Stimulated activated CD8-positive, alpha-beta memory T cell treated with anti-CD3 and anti-CD28 coated beads, Interleukin-7, amount 100 ng/mL, for 4 hours (primary cell): ENCODE measurements at places on chromosomes 4 and X.
A peak's percentile ranks its signal among the peaks of the same experiment; 100 is the strongest.

DNA sequence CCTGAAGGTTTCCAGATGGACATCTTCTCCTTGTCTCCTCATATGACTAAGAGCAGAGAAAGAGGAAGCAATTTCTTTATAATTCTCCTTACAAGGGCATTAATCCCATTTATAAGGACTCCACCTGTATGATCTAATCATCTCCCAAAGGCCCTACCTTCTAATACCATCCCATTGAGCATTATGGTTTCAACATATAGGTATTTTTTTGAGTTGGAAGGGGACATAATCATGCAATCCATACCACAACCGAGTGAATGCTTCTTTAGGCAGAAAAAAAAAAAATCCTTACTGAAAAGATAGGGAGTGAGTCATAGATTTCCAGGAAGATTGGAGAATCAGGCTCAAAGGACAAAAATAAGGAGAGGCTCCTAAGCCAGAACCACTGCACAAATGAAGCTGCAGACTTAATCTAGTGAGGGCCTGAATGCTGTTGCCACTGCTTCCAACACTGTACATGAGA is 312.5 kb upstream of the HS3ST1 start:
- DNase-seq: no peak

GRCh38 chrX:135086197-135086854 is 34.0 kb downstream of the ETDB start:
- peak; percentile 8 for DNase-seq

GRCh38 chrX:148904421-148905111 is 404.1 kb downstream of the AFF2 start:
- DNase-seq: no peak

DNA sequence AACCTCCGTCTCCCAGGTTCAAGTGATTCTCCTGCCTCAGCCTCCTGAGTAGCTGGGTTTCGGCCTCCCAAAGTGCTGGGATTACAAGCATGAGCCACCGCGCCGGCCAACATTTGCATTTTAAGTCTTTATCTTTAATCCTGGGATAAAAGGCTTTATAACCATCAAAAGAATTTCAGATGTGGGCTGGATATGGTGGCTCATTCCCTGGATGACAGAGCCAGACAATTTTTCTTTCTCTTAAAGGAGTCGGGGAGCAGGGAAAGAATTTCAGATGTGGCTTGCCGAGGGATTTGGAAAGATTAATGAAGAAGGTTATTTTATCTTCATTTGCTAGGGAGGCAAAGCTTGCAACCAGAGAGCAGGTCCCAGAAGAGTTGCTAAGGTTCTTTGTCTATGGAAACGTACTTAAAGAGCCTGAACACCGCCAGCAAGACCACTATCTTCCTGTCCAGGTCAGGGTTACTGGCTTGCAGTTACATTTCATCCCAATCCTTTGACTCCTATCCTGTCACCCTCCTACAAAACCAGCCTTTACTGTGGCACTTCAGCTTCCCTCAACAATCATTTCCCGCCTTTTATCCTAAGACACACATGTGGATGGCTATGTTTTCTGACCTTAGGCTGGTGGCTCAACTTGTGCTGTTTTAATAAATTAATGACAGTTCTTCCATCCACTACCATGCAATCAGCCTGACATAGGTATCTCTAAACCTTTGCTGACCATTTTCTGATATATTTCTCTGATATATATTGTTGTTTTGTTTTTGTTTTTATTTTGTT is 3.9 kb upstream of the KLHL8 start:
- no peak for DNase-seq

DNA sequence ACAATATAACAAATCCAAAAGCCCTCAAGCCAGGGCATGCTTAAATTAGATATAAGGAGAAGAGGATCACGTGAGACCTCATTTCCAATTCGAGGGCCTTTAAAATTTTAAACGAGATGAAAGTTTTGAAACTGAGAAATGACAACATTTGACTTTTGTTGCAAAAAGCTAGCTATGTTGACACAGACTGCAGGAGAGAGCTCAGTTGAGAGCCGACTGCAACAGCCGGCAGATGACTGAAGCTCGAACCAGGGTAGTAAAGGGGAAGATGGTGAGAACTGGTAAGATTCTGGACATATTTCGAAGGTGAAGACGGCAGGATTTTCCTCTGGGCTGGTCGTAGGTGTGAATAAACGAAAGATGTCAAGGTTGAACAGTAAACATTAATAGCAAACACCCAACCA is 773 bp downstream of the PRMT9 start:
- DNase-seq: no peak
